Sigmoid colon (tissue), 7 donors: ENCODE measurements at places on chromosomes 7 and 10. TPM values are rescaled to one million over a fixed set of nuclear protein-coding genes. Genes with fewer than 3 reads are reported as not detected.

CYP26C1 gene
- total RNA-seq = 0.14 TPM

C7orf33 gene
- total RNA-seq = not detected

PRSS1 gene
- total RNA-seq = not detected

DNA sequence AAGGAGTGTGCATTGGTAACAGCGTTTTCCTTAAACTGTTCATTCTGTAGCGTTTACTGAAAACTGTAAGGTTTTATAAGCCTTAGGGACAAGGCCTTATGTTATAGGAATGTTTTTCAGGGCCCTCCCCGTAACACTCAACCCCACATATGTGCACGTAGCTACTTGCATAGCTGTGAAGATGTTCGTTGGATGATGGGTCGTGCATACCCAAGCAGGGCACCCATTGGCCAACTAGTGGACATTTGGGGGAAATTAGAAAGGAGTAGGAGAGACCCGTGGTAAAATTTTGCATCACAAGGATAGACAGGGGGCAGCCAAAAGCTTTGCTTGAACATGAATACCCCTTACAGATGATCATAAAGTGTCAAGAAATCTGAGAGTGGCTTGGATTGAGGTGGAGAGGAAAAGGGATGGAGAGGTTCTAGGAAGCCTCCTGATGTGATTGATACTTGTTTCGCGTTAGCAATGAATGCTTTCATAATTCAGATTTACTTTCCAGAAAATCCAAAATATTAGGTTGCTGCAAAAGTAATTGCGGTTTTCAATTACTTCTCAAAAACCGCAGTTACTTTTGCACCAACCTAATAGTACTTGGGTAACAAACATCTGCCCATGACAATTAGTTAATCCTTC is 878 bp downstream of the SEC61A2 start:
- DNase-seq = no peak
- no peaks in the 10 kb centered on the region for H3K27me3 ChIP-seq
- peaks cover 10% of the 10 kb centered on the region for H3K4me1 ChIP-seq
- H3K4me3 ChIP-seq = peak overlapping the region; percentile 58
- H3K27ac ChIP-seq = peak overlapping the region; percentile 95
- H3K36me3 ChIP-seq = peaks cover 21% of the 10 kb centered on the region

DNA sequence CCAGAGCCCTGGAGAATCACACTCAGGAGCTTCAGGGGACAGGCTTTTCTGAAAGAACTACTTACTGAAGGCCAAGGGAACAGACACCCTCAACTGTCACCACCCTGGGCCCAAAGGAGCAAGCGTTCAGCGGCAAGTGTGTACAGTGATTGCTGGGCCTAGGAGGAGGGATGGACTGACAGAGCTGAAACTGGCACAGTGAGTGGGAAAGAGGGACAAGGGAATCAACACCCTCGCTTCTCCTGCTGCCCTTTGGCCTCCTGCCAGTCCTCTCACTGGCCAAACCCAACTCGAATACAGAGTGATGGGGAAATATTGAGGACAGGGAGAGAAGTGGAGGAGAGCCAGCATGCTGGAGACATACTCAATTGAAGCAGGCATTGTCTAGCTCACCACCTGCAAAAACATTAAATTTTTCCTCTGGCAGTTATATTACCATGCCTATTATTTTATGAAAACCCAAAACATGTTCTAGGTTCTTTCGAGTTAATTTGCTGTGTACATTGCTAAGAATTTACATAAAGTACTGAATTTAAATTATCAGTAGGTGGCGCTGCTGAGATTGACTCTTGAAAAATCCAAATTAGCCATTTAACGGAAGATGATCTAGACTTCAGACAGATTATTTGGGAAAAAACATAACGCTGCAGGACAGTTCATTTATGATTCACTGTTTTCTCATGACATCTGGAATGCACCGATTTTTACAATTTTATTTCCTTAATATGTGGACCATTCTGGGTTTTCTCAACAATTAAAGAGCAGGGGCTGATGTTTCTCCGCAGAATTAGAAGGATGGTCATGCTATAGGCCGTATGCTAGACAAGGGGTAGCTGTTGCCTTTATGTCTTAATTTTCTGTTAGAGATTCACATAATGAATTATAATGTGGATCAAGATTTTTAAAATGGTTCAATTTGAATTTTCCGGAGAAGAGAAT is 14.7 kb upstream of the TMEM236 start:
- H3K27ac ChIP-seq = no peak overlapping the region
- no peaks in the 10 kb centered on the region for H3K27me3 ChIP-seq
- H3K4me3 ChIP-seq = no peak overlapping the region

- H3K36me3 ChIP-seq = no peaks in the 10 kb centered on the region
- DNase-seq = no peak
- H3K27ac ChIP-seq = no peak overlapping the region
- H3K27me3 ChIP-seq = no peaks in the 10 kb centered on the region
Observed at GRCh38 chr10:99775850-99776249, 6.6 kb upstream of the ABCC2 start.

GRCh38 chr7:144665689-144666381 is 170.0 kb downstream of the TPK1 start:
- H3K4me3 ChIP-seq = no peak overlapping the region
- no peak for DNase-seq

DNA sequence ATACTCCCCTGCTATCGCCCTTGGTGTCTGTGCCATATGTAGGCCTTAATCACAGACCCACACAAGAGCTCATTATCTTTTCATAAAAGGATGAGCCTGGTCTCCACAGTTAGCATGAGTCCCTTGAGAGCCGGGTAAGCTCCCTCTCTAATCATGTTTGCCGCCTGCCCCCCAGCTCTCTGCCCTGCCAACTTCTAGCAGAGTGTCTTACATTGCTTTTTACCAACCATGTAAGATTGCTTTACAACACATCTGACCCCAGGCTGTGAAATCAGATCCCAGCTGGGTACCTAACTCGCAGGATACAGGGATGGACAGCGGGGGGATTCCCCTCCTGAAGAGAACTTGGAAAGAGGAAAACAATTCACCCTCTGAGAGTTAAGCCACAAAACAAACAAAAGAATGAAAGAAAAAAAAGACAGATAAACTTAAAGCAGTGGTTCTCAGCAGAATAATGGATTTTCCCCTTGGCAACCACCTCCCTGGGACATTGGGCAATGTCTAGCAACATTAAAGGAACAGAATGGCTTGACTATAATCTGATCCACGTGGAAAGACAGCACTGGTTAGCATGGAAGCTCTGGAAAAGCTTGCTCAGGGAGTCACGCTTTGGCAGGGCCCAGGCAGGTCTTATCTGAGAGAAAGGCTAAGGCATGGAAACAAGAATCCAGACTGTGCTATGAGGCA is 39.4 kb upstream of the ATOH7 start:
- no peak overlapping the region for H3K4me3 ChIP-seq
- no peak overlapping the region for H3K27ac ChIP-seq
- H3K27me3 ChIP-seq = no peaks in the 10 kb centered on the region
- no peaks in the 10 kb centered on the region for H3K4me1 ChIP-seq
- DNase-seq = no peak
- no peaks in the 10 kb centered on the region for H3K36me3 ChIP-seq

DNA sequence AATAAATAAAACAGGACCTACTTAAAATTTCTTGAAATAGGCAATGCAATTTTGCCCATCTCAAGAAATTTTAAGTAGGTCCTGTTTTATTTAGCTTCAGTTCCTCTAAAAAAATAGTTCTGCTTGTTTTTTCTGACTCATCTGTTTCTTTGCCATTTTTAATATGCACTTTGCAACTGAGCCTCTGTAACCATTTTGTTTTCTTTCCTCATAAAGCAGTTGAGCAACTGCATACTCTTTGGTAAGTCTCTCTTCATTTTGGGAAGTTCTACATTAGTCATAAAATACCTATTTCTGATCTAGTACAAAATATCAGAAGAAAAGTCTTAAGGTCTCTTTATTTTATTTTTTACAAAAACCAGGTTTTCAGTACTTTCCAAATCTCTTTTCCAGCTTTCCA is 18.0 kb downstream of the TAS2R40 start:
- no peaks in the 10 kb centered on the region for H3K27me3 ChIP-seq
- H3K4me3 ChIP-seq = no peak overlapping the region

DNA sequence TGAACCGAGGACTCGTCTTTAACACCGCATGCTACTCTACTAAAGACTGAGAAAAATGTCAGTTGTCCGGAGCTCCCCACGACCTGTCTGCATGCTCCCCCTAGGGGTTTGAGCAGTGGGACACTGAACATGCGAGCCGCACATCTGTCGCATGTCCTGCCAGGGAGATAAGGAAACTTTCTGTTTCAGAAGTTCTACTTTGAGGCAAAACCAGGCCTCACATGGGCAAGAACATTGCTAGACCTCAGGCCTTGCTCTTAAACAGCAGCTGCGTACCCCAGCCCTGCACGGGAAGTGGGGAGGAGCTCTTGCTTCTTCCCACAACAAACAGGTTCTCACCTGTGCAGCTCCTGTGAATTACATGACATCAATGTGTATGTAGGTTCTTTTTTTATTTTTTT is 30.3 kb upstream of the HERPUD2 start:
- no peaks in the 10 kb centered on the region for H3K27me3 ChIP-seq
- H3K4me1 ChIP-seq = peaks cover 27% of the 10 kb centered on the region
- no peaks in the 10 kb centered on the region for H3K36me3 ChIP-seq
- no peak overlapping the region for H3K4me3 ChIP-seq
- H3K27ac ChIP-seq = no peak overlapping the region

DNA sequence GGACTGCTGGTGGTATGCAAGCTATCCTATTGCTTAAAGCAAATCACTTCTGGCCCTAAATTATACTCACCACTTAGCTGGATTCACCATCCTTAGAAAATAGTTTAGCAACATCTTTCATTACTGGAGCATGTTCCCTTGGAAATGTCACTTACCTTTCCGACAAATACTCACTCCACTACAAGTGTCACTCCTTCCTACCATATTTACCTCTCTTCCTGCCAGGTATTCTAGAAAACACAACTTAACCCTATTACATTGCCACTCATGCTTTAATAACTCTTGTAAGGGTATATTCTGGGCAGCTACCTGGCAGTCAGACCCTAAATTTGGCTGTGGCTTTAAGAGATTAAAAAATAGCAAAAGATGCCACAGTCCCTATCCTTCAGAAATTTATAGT is 37.5 kb upstream of the CTNNA3 start:
- H3K27me3 ChIP-seq = no peaks in the 10 kb centered on the region
- H3K36me3 ChIP-seq = no peaks in the 10 kb centered on the region
- no peak overlapping the region for H3K27ac ChIP-seq
- H3K4me3 ChIP-seq = no peak overlapping the region
- no peak for DNase-seq

GRCh38 chr10:99531696-99532593 is 797 bp upstream of the NKX2-3 start:
- H3K27ac ChIP-seq = peak overlapping the region; percentile 95
- H3K27me3 ChIP-seq = no peaks in the 10 kb centered on the region
- peaks cover 5% of the 10 kb centered on the region for H3K4me1 ChIP-seq
- peak overlapping the region; percentile 80 for H3K4me3 ChIP-seq

DNA sequence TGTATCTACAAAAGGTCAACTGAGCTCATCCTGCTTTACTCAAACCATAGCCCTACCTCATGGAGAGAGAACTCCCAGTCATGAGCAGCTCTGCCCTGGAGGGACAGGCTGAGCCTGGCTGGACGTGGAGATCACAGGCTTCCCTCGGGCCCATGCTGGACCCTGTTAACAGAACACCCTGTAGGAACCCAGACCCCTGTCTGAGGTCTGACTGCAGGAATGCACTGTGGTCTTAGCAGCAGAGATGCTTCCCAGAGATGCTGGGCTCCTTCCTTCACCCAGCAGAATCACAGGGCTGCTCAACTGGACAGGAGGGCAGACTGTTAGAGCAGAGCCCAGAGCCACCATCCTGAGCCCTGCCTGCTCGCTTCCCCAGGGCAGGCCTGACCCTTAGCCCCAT is 814 bp downstream of the TMEM72 start:
- no peak overlapping the region for H3K27ac ChIP-seq
- no peaks in the 10 kb centered on the region for H3K36me3 ChIP-seq
- H3K4me1 ChIP-seq = no peaks in the 10 kb centered on the region
- H3K4me3 ChIP-seq = no peak overlapping the region

- H3K27me3 ChIP-seq = peaks cover 5% of the 10 kb centered on the region
- peak; percentile 80 for DNase-seq
- H3K27ac ChIP-seq = peak overlapping the region; percentile 60
- H3K4me1 ChIP-seq = peaks cover 16% of the 10 kb centered on the region
Observed at GRCh38 chr10:48655411-48656240, 29.0 kb upstream of the WDFY4 start.
